Activated T-cell treated with anti-CD3 and anti-CD28 coated beads, Interleukin-2, amount 50 U/mL, for 72 hours (primary cell): ENCODE measurements at places on chromosomes 4 and X. TPM values are rescaled to one million over a fixed set of nuclear protein-coding genes. Genes with fewer than 3 reads are reported as not detected.

Gene PLA2G12A
- total RNA-seq, result 14.7 TPM

Gene EFHC2
- total RNA-seq, result 0.53 TPM

Gene PNMA3
- total RNA-seq, result 1.3 TPM

Gene HMGN5
- total RNA-seq, result 3.0 TPM

DNA sequence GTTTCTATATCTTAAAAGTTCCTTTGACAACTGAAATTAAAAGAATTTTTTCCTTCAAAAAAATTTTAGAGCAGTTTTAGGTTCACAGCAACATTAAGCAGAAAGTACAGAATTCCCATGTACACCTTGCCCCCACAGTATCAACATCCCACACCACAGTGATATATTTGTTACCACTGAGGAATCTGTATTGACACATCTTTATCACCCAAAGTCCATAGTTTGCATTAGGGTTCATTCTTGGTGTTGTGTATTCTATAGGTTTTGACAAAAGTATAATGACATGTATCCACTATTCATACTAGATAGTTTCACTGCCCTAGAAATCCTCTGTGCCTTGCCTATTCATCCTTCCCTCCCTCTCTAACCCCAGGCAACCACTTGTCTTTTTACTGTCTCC is 43.7 kb downstream of the FNIP2 start:
- DNase-seq, result no peak
- H3K27ac ChIP-seq, result no peak overlapping the region
- H3K27me3 ChIP-seq, result no peaks in the 10 kb centered on the region
- H3K4me1 ChIP-seq, result peaks cover 56% of the 10 kb centered on the region

GRCh38 chrX:150416469-150416868 is 53.4 kb downstream of the MAMLD1 start:
- no peaks in the 10 kb centered on the region for H3K4me1 ChIP-seq
- no peak overlapping the region for H3K27ac ChIP-seq
- H3K27me3 ChIP-seq, result peaks cover 18% of the 10 kb centered on the region
- no peaks in the 10 kb centered on the region for H3K36me3 ChIP-seq
- no peak for DNase-seq
- H3K4me3 ChIP-seq, result no peak overlapping the region

DNA sequence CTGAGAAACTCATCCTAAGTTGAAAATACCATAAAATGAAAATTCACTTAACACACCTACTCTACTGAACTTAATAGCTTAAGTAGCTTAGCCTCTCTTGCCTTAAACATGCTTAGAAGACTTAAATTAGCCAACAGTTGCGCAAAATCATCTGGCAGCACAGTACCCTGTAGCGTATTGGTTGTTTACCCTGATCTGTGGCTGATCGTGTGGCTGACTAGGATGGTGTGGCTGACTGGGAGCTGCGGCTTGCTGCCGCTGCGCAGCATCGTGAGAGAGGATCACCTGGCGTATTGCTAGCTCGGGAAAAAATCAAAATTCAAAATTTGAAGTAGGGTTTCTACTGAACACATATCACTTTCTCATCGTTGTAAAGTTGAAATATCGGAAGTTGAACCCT is 6.3 kb downstream of the RUFY3 start:
- H3K27me3 ChIP-seq, result no peaks in the 10 kb centered on the region
- H3K4me3 ChIP-seq, result no peak overlapping the region
- DNase-seq, result no peak
- H3K4me1 ChIP-seq, result peaks cover 14% of the 10 kb centered on the region
